ENCODE measurements at places on chromosomes 11 and 22.

- no peak for DNase-seq
Observed at GRCh38 chr22:46578824-46579561, 41.2 kb upstream of the GRAMD4 start.

DNA sequence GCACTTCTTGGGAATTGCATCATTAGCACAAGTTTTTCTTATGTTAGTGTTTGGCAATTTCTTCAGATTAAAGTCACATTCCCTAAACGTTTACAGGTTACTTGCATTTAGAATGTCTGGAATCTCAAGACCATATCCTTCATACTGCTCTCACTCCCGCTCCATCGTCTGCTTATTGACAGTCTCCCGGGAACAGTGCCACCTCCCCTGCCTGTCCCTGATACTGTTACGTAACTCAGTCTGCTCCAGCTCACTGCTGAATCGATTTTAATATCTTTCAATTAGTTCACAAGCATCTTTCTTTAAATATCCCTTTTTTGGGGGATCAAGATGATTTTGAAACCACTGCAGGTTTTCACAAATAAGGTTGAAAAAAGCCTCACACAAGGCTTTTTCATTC is 48.2 kb downstream of the GLYATL2 start:
- no peak for DNase-seq

GRCh38 chr22:18057568-18058209 is 20.1 kb upstream of the PEX26 start:
- DNase-seq, result no peak

DNA sequence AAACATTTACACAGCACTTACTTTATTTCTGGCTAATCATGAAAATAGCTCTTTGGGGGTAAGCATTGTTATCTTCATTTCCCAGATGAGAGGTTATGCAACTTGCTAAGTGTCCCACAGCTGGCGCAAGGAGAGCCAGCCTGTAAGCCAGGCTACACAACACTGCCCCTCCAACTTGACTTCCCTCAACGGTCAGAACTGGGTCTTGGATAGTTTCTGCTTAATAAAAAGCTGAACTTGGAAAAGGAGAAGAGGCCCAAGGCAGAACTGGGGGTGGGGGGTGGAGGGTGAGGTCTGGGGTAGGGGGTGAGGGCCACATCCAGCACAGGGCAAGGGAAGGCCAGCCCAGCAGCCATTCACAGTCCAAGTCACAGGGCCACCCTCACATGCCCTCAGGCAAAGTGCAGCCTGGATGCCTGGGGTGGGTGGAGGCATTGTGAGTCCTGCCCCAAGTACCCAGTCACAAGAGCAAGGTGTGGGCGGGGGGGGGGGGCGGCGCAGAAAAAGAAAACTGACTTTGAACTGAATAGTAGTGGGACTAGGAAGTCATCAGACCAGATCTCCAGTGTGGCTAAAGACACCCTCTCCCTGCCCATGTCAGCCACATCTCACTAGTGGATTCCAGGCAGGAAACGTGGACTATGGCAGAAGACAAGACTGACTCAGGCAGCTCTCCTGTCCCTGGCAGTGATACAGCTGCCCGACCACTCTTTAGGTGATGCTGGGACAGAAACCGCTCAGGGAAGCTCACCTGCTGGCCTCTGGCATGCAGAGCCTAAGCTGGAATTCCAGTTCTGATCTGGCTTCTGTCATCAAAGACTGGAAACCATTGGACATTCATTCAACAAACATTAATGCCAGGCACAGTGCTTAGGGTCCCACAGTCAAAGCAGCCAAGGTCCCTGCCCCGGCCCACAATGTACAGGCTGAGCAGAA is 52.4 kb downstream of the PACSIN2 start:
- no peak for DNase-seq

DNA sequence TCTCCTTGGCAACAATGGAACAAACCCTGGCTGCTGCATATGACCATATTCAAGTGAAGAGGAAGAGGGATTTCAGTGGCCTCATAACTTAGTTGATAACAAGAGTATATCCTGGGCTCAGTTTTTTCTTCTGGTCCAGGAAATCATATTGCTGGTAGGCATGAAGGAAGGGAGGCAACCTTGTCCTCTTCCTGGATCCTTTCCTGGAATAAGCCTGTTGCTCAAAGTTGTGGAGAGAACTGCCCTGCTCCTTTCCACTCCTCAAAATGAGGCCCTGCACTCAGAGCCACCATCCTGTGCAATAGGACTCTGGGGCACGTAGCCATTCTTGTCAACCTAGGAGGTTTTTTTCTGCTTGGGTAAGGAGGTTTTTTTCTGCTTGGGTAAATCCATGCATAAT is 128.7 kb upstream of the PITPNB start:
- no peak for DNase-seq

GRCh38 chr22:32693102-32693501 is 108.4 kb upstream of the TIMP3 start:
- no peak for DNase-seq

DNA sequence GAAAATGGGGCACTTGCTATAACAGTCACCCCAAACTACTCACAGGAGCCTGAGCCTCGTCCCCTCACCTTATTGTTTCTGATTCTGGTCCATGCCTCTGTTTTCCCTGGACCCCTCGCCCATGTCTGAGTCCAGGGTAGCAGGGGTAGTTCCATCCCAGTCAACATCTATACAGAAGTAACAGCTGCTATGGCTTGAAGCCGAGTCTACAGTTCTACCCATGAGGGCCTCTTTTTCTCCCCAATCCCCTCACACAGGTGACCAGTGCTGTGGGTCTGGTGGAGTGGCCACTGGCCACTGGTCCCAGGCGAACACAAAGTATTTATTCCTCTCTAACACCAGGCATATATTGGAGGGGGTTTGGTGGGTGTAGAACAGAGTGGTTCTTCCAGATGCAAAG is 116.4 kb downstream of the ZNF280B start:
- DNase-seq, result no peak

- no peak for DNase-seq
Observed at GRCh38 chr22:45422237-45422983, 8.9 kb downstream of the RIBC2 start.

GRCh38 chr11:70915158-70915985 is 337.0 kb downstream of the SHANK2 start:
- DNase-seq, result no peak

GRCh38 chr22:46052801-46053562 is 76.0 kb upstream of the WNT7B start:
- DNase-seq, result no peak

- DNase-seq, result no peak
Observed at GRCh38 chr11:35134403-35135148, 4.4 kb upstream of the CD44 start.

- DNase-seq, result no peak
Observed at GRCh38 chr11:101008961-101009689, 120.5 kb downstream of the PGR start.

- DNase-seq, result no peak
Observed at GRCh38 chr22:44055805-44056204, 31.7 kb downstream of the PARVB start.

GRCh38 chr11:134915212-134915611 is 503.2 kb upstream of the B3GAT1 start:
- no peak for DNase-seq

GRCh38 chr11:122633219-122633829 is 22.2 kb upstream of the UBASH3B start:
- no peak for DNase-seq

GRCh38 chr22:23401111-23401909 is 178.8 kb downstream of the IGLL1 start:
- no peak for DNase-seq

DNA sequence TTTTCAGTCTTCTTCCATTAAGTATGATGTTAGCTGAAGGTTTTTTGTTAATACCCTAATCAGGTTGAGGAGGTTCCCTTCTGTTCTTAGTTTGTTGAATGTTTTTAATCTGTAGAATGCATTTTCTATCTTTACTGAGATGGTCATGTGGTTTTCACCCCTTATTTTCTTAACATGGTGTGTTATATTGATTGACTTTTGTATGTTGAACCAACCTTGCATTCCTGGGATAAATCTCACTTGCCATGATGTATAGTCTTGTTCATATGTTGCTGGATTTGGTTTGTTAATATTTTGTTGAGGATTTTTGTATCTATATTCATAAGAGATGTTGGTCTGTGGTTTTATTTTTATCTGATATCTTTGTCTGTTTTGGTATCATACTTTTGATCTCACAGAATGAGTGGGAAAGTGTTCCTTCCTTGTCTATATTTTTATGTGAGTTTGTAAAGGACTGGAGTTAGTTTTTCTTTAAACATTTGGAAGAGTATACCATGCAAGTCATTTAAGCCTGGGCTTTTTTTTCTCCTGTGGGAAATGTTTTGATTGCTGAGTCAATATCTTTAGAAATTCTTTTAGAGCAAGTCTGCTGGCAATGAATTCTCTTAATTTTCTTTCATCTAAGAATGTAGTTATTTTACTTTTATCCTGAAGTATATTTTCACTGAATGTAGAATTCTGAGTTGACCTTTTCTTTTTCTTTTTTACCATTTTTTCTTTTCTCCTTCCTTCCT is 5.5 kb upstream of the P4HA3 start:
- DNase-seq, result no peak

DNA sequence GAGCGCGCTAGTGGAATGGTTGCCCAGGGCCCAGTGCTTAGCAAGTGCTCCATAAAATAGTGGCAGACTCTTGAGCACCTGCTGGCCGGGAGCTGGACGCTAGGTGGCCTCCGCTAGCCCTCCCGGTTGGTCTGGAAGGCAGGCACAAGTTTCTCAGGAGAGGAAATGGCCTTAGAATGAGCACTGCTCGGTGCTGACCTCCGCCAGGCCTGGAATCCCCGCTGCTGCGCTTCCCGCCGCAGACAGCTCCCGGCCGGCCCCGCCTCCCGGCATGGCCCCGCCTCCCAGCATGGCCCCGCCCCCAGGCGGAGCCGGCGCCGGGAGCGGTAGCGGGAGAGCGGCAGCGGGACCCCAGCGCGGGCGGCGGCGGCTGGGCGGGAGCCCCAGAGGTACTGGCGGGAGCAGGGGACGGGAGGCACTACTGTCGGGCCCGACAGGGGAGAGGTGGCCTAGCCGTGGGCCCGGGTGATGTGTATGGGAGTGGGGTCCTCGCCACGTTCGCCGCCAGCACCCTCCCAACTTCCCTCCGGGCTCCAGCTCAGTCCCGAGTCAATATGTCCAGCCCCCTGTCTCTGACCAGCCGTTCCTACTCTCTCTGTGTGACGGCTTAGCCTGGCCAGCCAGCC is at the start of gene SIPA1:
TSS of gene SIPA1 (plus strand) at position 308 of the 626 bp plus-strand sequence. CDS start 2,821 bp downstream, outside the sequence.
- DNase-seq, result peak; percentile 66

DNA sequence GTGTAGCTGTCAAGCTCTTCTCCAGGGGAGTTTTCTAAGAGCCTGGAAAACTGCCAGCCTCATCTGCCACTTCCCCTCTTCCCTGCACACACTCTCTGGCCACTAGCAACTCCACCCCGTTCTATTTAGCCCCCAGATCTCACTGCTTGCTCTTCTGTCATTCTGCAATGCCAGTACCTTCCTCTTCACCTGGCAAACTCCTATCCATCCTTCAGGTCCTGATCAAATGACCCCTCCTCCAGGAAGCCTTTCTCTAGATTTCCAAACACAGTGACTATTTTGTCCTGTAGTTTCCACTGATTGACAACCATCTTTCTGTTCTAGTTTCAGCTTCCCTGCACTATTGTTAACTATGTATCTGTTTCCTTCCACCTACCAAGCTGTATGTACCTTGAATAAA is 437.7 kb downstream of the SOX6 start:
- DNase-seq, result no peak

DNA sequence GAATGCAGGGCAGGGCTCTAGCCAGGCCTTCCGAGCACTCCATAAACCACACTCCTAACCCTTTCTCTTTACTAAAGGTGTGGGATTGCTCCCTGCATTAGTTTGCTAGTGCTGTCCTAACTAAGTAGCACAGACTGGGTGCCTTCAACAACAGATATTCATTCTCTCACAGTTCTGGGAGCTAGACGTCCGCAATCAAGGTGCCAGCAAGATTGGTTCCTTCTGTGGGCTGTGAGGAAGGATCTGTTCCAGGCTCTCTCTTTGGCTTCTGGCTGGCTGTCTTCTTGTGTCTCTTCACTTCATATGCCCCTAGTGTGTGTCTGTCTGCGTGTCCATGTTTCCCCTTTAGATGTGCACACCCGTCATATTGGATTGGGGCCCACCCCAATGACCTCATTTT is 59.8 kb downstream of the GALNT18 start:
- DNase-seq, result no peak

DNA sequence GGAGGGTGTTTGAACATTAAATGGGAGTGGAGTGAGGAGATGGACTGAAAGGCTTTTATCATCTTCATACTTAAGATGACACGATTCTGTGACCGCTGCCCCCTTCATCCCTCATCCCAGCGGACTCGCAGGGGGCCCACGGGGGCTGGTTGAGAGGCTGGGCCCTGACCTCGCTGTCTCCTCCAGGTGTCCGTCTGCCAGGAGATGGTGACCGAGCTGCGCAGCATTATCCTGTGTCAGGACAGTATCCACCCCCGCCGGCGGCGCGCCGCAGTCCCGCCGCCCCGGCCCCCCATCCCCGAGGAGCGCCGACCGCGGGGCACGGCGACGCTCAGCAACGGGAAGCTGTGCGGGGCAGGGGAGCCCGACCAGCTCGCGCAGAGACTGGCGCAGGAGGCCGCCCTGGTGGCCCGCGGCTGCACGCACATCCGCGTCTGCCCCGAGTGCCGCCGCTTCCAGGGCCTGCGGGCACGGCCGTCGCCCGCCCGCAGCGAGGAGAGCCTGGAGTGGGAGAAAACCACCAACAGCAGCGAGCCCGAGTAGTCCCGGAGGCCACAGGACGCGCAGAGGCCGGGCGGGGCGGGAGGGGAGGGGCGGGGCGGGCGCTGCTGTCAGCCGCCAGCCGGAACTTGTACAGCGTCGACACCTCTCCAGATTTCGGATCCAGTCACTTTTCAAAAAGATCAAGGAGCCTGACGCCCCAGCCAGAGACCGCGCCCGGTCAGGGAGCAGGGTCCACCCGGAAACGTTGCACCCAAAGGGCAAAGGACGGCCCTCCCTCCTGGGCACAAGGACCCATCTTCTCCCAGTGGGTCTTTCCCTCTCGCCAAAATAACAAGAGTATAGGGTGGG is 38.0 kb upstream of the TBCEL start:
- peak; percentile 19 for DNase-seq

GRCh38 chr22:33350961-33351360 is 292.8 kb upstream of the SYN3 start:
- DNase-seq, result no peak

GRCh38 chr11:46256540-46257001 is 20.9 kb upstream of the CREB3L1 start:
- no peak for DNase-seq

DNA sequence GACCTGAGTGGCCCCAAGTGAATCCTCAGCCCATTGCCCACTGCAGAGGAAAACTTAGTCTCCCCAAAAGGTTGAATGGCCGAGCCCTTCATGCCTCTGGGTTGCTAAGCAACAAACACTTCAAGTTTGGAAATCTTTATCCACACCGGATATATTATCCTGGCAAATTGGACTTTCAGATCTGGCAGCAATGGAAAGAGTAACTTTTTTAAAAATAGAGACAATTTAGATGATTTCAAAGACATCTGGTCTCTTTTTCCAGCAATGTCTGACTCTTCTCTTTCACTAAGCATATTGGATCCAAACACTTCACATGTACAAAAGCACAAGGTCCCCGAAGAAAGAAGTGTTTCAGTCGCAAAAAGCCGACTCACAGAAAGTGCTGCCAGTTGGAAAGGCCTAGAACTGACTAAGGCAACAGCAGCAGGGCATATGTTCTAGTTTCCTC is 505.3 kb downstream of the SOX6 start:
- DNase-seq, result no peak

All from activated gamma-delta T cell treated with Interleukin-2 at 50 U/mL for 16 hours (primary cell).